ENCODE measurements at places on chromosomes 7 and 10.

GRCh38 chr7:115747174-115747573, 283.4 kb downstream of the TFEC start:
- DNase-seq = no peak

GRCh38 chr7:26197153-26198115, 3.1 kb downstream of the HNRNPA2B1 start:
- no peak for DNase-seq

DNA sequence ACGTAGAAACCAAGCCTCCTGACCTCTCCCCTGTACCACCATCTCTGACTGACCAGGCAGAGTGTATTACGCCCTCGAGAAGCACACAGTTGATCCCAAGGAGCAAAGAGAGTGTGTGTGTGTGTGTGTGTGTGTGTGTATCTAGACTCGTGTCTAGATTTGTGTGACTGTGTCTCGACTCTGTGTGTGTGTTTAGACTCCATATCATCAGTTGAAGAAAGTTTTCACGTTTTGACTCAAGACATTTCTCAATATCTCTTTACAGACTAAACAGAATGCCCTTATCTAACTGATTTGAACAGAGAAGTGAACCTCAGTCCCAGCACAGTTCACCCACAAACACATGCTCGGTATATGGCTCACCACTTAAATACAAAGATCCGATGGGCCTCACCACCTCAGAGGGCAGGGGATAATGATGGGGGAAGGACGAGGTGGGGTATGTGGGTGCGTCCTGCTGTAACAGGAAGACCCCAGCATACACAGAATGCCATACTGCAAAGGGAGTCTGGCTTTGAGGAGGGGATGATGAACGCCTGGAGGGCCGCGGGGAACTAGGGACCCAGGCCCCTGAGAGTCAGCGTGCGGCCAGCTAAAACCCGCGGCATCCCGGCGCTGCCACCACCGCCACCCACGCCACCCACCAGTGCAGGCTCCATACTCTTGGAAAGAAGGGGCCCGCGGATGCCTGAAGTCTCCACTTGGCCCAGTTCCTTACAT, 780 bp downstream of the ALDH18A1 start:
- DNase-seq = no peak

- no peak for DNase-seq
Measured at GRCh38 chr10:122140461-122140902, 130.6 kb upstream of the BTBD16 start.

DNA sequence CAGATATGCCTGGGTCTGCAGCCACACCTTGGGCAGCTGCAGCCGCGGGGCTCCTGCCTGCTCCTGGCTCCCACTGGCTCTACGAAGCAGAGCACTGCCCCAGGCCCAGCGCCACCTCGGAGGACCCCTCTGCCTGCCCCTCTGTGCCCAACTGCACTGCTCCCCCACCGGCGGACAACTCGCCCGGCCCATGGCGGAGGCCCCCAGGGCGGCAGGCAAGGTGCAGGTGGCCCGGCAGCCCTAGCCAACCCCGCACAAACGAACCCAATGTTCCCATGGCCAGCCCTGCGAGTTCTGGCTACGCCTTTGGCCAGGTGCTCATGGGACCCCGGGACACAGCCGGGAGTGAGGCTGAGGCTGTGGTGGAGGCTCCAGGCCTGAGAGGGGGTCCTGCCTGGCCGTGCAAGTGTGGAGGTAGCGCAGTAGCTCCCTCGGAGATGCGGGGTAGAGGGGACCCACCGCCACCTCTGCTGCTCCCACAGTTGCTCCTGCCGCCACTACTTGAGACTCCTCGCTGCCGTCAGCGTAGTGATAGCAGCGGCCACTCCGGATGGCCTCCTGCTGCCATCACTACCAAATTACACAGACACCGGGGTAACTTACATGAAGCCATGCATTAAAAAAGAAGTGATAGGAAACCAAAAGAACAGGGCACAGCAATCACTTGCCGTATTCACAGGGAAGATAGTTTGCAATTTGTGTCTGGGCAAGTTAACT, 97.3 kb upstream of the SP4 start:
- DNase-seq = no peak

GRCh38 chr10:103765981-103766380, 89.4 kb downstream of the SH3PXD2A start:
- no peak for DNase-seq

DNA sequence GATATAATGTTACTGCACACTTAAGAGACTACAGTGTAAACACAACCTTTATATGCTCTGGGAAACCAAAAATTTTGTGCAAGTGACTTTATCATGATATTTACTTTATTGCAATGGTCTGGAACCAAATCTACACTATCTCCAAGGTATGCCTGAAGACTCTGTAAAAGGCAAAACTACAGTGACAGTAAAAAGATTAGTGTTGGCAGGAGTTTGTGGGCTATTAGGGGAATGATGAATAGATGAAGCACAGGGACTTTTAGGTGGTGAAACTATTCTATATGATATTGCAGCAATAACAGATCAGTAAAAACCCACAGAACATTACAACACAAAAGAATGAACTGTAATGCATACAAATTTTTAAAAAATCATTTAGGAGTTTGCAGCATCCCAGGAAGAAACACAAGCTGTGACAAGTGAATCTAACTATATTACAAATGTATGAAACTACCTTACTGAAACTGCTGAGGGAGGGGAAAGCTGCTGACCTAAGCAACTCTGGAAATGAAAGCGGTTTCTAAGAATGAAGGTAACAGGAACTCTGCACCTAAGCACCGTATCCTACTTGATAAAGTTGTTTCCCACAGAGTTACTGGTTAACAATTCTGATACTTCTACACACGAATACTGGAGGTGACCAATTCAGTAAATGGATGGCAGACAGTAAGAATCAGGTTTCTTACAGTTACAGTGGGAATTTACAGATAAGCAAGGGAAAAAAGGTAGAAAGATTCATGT, 82.6 kb downstream of the ATE1 start:
- DNase-seq = no peak

GRCh38 chr10:28719789-28720436, 42.6 kb downstream of the BAMBI start:
- DNase-seq = no peak

- DNase-seq = no peak
Measured at GRCh38 chr7:128705891-128706333, 33.2 kb upstream of the CALU start.

GRCh38 chr10:80154978-80155695, 22.6 kb downstream of the PLAC9 start:
- no peak for DNase-seq

DNA sequence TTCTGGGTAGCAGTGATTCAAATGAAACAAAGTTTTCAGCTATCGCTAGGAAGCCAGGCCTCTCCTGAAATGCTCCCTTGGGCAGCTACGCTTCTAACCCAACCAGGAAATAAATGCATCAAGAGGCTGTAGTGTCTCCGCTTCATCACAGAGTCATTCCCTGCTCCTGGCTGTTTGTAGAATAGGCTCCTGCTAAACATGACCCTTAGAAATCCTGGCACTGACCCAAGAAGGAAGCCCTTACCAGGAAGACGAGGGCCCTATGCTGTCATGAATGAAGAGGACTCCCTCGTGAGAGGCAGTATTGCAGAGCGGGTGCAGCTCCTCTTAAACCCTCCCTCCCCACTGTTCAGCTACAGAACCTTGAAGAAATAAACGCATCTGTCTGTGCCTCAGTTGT, 48.3 kb downstream of the NOD1 start:
- no peak for DNase-seq

- no peak for DNase-seq
Measured at GRCh38 chr7:85074992-85075391, 111.9 kb downstream of the SEMA3D start.

- no peak for DNase-seq
Measured at GRCh38 chr7:107149863-107150262, 18.9 kb upstream of the HBP1 start.

DNA sequence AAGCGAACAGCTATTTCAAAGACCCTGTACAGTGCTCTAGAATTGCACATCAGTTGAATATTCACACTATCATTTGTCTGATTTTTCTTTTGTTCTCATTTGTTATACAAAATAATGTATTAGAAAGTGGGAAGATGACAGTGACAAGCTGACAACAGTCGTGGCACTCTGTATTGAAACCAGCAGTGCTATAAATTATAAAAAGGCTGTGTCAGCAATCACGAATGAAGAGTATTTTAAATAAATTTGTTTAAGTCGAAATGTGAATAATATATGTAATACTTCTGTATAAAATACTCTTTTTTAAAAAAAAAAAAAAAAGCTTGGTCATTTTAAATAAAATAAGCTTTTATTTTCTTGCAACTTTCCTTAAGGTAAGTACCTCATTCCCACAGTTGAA, 122.6 kb downstream of the VPS50 start:
- DNase-seq = no peak

- DNase-seq = no peak
Measured at GRCh38 chr10:22314852-22315251, 1.3 kb upstream of the COMMD3 start.

GRCh38 chr7:82530361-82530760, 86.8 kb upstream of the CACNA2D1 start:
- DNase-seq = no peak

- DNase-seq = no peak
Measured at GRCh38 chr10:11107948-11108347, 90.3 kb downstream of the CELF2 start.

DNA sequence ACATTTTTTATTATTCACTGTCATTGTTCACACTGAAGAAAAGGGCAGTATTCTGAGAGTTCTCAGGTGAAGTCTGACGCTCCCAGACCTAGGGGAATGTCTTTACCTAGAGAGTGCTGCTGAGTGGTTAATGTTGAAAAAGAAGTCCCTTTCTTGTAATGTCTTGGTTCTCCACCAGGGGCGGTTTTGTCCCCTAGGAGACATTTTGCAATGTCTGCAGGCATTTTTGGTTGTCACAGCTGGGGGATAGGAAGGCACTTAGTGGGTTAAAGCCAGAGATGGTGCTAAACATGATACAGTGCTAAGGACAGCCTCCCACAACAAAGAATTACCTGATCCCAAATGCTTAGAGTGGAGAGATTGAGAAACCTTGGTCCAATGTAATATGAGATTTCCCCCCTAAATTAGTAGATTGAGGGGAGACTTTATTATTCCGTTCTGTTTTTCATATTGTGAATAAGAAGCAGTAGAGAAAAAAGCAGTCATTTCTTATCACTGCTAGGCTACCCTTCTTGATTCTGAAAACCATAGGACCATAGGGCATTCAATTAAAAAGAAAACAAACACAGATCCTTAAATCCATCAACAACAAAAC, 13.1 kb downstream of the UMAD1 start:
- no peak for DNase-seq

DNA sequence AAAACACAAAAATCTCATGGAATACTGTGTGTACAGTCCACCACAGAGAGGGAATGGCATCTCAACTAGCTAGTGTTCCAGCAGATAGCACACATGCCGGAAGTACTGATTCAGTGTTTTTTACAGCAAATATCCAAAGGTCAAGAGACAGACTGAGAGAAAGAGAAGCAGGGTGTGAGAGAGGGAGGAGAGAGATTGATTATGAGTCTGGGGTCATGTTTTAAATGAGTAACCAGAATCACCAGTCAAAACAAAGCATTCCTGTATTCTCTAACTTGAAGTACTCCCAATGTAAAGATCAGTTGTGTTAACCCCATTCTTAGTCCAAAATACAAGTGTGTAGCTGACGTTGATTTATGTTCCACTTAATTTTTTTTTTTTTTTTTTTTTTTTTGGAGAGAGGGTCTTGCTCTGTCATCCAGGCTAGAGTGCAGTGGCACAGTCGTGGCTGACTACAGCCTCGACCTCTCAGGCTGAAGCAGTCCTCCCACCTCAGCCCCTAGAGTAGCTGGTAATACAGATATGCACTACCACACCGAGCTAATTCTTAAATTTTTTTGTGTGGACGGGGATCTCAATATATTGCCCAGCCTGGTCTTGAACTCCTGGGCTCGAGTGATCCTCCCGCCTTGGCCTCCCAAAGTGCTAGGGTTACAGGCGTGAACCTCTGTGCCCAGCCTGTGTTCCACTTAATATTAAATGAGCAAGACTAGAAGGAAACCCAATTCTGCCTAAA, 114.2 kb downstream of the TAF3 start:
- no peak for DNase-seq

GRCh38 chr7:67764289-67764688, 767.7 kb downstream of the TYW1 start:
- no peak for DNase-seq

DNA sequence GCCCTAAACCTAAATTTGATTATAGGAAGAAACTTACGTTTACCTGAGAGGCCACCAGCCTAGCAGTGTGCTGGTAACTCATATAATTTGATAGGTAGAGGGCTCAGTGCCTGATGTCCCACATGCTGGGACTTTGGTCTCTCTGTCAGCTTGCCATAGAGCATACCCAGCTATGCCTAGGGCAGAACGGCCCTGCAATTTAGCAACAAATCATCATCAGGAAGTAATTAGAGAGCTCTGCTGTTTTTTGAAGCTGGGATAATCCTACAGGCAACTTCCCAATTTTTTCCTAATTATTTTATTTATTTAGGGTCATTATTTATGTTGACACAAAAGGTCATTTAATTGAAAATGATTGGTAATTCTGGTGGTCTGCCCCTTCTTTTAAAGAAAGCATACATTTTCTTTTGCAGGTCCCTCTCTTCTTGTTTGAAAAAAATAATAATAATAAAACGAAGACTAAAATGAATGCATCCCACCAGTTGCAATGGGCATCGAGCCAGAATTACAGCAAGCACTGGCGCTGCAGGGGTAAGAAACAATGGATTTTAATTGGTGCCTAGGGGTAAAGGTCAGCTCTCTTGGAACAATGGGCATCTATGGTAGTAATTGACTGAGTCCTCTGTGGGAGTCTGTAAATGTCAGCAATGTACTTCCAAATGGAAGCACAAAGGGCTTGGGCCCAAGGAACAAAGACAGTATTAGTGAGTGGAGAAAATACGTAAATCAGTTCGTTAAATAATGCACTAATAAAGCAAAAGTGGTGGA, 348.0 kb downstream of the SORCS1 start:
- DNase-seq = no peak

DNA sequence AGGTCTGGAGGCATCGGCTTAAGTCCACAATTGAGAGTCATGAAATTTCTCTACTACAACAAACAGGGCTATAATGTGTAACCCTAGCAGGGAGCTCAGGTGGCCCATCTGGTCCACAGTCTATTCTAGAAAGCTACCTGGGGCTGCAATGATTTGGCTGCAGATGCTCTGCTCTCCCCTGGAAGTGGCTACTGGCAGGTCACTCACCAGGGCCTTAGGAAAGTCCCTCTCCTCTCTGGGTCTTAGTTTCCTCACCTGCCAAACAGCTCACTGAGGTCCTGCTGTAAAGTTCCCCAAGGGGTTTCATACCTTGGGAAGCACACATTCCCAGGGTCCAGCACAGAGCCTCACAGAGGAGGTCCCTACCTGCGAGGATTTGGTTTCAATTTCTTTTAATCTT, 2.5 kb downstream of the IGFBP3 start:
- no peak for DNase-seq

Measured in cerebellum (tissue), 4 donors.